Activated CD4-positive, CD25-positive, alpha-beta regulatory T cell (primary cell): ENCODE measurements at places on chromosomes 13 and 19.

DNA sequence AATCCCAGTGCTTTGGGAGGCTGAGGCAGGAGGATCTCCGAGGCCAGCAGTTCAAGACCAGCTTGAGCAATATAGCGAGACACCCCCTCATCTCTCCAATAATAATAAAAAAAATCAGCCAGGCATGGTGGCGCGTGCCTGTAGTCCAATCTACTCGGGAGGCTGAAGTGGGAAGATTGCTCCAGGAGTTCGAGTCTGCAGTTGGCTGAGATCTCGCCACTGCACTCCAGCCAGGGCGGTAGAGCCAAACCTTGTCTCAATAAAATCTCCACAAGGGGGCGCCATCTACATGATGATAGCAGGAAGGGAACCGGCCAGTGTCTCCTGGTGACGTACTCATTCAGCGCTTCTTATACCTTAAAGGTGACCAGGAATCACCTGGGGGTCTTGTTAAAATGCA lies 13.6 kb upstream of the C5AR1 start:
- peak; percentile 56 for DNase-seq

GRCh38 chr13:97005625-97006262 lies 11.5 kb upstream of the OXGR1 start:
- no peak for DNase-seq

GRCh38 chr13:40145139-40145538 lies 489.7 kb downstream of the COG6 start:
- DNase-seq: no peak

DNA sequence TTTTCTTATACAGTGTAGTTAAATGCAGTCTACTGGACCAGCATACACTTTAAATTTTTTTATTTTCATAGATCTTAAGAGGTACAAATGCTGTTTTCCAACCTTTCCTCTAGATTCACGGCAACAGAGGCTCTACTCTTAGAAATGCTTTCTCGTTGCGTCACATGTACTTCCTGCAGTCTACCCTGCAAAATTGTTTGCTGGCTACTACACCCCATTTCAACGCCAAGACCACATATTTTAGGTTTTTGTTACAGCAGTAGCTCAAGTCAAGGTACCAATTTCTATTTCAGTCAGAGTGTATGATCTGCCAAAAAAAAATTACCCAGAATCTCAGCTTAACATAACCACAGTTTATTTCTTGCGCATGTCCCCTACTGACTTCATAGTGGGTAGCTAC lies 94.1 kb downstream of the TNFSF13B start:
- no peak for DNase-seq

- no peak for DNase-seq
These were observed 2.7 kb upstream of the SNAPC2 start for GRCh38 chr19:7917267-7918061.

GRCh38 chr13:41694545-41695301 lies 237.4 kb downstream of the RGCC start:
- DNase-seq: no peak

DNA sequence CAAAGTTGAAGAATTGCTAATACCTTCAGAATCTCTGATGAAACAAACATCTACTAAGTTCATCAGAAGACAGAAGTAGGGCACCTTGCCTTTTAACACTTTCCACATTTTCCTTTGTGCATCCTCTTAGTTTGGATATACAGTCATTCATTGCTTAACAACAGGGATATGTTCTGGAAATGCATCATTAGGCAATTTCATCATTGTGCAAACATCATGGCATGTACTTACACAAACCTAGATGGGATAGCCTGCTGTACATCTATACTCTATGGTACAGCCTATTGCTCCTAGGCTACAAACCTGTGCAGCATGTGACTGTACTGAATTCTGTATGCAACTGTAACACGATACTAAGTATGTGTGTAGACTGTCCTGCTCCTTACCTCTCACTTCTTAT lies 169.8 kb downstream of the SUCLA2 start:
- DNase-seq: no peak

GRCh38 chr13:32538143-32538620 lies 413 bp downstream of the N4BP2L2 start:
- DNase-seq: peak; percentile 37

DNA sequence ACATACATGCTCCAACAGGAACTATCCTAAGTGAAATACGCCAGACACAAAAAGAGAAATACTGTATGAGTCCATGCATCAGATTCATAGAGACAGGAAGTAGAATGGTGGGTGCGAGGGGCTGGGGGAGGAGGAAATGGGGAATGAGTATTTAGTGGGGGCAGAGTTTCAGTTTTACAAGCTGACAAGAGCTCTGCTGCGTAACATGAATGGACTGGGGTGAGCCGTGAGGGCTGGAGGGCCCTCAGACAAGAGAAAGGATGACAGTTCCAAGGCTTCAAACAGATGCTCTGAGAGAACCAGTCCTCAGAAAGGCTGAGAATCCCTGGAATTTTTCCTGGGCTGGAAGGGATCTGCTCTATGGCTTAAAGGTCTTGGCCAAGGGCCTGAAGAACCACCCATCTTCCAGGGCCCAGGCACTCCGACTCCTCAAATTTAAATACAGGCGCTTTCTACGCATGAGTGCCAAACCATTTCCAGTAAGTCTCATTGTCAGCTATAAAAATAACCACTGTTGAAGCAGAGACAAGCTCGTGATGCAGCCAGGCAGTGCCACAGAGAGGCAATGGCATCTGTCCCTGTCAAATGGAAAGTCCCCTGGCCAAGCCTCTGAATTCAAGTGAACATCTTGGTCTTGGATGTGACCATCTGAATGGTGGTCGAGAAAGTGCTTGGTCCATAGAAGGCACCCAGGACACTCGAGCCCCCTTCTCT lies 17.5 kb downstream of the KLF2 start:
- no peak for DNase-seq

GRCh38 chr19:18257503-18258470 lies 16.5 kb downstream of the IQCN start:
- no peak for DNase-seq

DNA sequence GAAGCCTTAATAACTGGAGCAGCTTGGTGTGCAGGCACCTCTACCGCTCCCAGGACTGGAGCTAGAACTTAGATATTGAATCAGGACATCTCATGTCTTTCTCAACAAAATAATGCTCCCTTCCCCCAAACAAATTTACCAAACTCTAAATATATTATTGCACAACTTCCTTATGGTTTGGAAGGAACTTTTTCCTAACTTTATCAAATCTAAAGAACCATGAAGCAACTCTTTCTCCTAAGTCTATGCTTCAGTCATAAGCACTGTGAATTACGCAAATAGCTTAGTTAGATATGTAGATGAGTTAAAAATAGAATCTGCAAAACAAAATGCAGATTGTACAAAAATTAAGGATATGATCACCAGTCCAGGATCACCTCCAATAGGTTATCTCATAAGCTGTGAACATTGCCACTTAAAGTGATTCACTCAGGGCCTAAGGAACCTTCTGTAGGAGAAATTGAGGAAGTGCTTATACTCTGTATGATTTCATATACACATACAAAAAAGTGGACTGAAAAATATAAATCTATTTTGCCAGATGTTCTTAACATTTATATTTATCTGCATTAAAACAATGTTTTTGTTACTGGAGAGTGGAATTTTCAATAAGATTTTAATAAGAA lies 20.4 kb upstream of the MAB21L1 start:
- DNase-seq: no peak

GRCh38 chr13:26074706-26075105 lies 22.9 kb upstream of the SHISA2 start:
- DNase-seq: no peak

DNA sequence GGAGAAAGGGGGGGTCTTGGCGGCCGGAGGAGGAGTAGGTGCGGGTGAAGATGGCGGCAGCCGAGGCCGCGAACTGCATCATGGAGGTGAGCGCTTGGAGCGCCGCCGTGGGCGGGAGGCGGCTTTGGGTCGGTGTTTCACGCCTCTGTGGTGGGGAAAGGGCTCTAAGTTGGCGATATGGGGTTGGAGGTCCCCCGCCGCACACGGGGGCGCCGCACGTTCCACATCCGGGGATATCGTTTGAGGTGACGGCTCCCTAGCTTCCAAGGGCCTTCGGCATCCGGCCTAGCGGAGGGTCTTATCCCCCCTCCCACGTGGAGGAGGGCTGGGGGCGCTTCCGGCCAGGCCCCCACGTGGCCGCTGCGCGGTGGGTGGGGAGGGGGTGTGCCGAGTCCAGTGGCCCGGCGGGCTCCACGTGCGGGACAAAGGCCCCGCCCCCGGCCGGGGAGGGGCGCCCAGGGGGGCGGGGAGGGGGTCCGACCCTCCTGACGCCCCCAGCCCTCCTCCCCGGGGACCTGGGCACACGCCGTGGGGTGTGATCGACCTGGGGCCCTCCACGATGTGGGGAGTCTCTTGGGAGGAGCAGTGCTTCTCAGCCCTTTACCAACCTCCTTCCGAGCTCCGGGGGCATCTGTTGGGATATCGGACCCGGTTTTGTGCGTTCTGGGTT lies at the start of gene PRMT1:
Gene PRMT1 (plus strand): TSS at position 41 of the 670 bp plus-strand sequence. CDS start 10 bp downstream, at position 51.
- DNase-seq: peak; percentile 51

DNA sequence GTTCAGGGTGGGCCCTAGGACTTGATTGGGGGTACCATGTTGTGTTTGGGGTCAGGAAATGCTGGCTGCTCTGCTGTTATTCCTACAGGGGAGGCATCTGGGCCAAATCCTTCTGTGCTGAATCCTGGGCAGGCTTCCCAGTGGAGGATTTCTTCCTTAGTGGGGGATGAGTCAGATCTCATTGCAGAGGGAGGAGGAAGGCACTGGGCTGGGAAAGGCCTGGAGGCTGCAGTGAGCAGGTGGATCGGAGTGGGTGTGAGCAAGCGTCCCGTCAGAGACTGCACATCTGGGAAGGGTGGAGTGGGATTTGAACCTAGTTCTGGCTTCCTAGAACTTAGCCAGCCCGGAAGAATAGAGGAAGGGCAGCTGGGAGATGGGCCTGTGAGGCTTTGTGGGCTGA lies 11.5 kb downstream of the CCDC124 start:
- no peak for DNase-seq

- no peak for DNase-seq
These were observed 13.6 kb upstream of the PEPD start for GRCh38 chr19:33535226-33535625.

DNA sequence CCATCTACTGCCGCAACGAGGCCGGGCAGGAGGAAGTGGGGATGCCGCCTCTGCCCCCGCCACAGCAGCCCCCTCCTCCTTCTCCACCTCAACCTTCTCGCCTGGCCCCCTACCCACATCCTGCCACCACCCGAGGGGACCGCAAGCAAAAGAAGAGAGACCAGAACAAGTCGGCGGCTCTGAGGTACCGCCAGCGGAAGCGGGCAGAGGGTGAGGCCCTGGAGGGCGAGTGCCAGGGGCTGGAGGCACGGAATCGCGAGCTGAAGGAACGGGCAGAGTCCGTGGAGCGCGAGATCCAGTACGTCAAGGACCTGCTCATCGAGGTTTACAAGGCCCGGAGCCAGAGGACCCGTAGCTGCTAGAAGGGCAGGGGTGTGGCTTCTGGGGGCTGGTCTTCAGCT lies 3.4 kb upstream of the NUP62 start:
- DNase-seq: no peak

GRCh38 chr13:114101358-114102130 lies 30.9 kb downstream of the RASA3 start:
- DNase-seq: no peak

DNA sequence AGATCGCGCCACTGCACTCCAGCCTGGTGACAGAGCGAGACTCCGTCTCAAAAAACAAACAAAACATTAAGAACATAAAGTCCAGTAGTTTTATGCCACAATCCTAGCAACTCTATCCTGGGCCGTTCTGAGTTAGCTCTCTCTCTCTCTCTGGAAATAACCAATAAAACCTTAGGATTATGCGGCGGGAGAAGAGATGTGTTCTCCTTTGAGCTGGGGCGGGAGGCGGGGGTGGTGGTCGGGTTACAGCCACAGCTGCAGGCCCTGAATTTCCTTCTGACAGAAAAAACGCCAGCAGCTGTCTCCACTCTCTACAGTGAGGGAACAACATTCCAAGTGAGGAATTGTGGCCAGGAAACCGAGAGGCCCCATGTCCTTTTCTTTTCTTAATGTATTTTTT lies 9.1 kb upstream of the PNMA8A start:
- no peak for DNase-seq

DNA sequence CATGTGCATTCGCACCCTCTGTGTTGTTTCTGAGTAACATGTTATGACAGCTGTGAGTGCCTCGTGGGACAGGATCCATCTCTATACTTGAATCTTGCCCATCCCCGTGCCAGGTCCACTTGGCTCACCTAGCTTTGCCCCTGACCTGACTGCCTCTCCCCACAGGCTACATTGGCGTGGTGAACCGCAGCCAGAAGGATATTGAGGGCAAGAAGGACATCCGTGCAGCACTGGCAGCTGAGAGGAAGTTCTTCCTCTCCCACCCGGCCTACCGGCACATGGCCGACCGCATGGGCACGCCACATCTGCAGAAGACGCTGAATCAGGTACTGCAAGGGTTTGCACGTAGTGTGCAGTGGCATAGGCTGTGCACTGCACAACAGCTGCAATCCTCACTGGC lies 53.2 kb downstream of the TMED1 start:
- no peak for DNase-seq

GRCh38 chr13:26280295-26280694 lies 26.4 kb downstream of the CDK8 start:
- DNase-seq: no peak

DNA sequence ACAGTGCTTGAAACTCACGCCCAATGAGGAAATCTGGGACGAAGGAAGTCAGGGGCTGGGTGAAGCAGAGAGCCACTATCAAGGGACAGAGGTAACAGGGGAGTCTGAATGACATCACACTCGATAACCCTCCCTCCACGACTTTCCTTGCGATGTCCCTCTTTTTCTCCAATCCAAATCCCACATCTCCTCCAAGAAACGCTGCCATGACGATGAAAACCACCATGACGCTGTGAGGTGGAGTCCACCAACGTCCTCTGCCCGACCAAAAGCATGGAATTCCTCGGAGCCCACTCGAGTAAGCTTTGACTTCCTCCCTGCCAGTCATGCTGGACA lies 967 bp downstream of the REXO1 start:
- DNase-seq: no peak

DNA sequence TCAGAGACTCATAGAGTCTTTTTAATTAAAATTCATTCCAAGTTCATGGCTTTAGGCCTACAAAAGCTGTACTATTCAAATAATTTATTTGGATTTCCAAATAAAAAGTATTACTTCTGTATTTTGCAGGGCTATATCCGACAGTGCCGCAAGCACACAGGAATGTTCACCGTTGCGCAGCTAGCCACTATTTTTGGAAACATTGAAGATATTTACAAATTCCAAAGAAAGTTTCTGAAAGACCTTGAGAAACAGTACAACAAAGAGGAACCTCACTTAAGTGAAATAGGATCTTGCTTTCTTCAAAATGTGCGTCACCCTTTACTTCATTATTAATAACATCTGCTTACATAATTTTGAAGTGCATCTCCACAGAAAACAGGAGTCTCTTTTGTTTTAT lies 20.5 kb upstream of the C1QTNF9 start:
- DNase-seq: no peak

- DNase-seq: no peak
These were observed 44.9 kb downstream of the SERTM1 start for GRCh38 chr13:36718686-36719085.
